ENCODE measurements at places on chromosomes 4 and X. TPM values are rescaled to one million over a fixed set of nuclear protein-coding genes. Genes with fewer than 3 reads are reported as not detected.

The ENPP6 gene
- total RNA-seq, result 2.0 TPM

The MAGEA2 gene
- not detected for total RNA-seq

The MAGEA1 gene
- total RNA-seq, result not detected

The ZNF157 gene
- total RNA-seq, result not detected

The NSUN7 gene
- 6.8 TPM for total RNA-seq

DNA sequence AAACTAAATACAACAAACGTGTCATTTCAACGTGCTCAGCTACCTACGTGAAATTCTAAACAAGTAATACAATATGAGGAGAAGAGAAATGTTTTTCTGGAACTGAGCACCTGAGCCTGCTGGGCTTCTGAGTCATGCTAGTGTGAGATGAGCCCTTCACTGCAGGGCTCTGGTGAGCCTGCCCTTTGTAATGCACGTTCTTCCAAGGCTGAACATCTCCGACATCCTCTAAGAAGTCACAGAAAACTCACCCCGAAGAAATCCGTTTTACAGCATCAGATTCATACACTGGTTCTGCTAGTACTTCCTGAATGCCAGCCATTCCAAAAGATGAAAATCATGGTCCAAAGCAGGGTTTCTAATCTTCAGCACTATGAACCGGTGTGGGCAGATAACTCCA, 157.1 kb downstream of the AMELX start:
- no peak for DNase-seq

DNA sequence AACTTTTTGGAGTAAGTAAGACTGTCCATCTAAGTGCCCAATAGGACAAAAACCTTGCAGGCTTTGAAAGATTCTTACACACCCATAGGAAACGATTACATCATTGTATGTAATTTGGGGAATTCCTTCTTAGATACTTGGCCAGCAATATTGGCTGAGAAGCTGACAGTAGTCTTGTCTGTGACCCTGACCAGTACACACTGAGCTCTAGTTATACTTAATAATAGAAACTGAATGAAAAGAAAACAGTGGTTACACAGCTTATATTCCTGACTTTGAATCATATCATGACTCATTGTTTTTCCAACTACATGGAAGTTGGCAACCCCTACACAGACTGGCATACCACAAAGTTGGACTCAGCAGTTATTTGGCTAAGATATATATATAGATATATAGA, 7.1 kb upstream of the TLR2 start:
- no peak for DNase-seq

DNA sequence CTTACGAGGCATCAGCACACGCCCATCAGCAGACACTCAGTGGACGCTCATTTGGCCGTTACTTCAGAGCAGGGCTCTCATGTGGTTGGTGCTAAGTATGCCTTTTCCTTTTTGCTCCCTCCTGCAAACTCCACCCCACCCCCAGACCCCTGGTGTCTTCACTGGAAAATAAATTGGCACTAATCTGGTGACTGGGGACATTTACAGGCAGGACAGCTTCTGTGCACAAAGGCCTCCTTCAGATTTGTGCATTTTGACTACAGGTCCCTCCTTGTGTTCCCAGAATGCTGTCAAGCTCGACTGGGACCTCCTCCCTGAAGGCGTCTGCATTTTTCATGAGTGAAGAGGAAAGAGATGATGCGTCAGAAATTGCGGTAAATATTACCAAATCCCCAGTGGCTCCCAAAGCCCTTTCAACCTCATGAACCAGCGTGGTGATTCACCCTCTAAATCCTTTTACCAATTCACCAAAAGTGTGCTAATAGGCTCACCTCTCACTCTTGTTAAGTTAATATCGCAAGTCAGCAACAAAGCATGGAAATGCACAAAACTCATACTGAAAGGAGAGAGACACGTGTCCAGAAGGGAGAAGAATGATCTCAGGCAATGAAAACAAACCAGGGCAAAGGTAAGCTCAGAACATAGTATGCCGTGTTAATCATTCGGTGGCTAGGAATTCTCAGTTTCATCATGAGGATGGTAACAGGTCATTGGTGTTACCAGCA, 119.0 kb downstream of the NKX6-1 start:
- no peak for DNase-seq

DNA sequence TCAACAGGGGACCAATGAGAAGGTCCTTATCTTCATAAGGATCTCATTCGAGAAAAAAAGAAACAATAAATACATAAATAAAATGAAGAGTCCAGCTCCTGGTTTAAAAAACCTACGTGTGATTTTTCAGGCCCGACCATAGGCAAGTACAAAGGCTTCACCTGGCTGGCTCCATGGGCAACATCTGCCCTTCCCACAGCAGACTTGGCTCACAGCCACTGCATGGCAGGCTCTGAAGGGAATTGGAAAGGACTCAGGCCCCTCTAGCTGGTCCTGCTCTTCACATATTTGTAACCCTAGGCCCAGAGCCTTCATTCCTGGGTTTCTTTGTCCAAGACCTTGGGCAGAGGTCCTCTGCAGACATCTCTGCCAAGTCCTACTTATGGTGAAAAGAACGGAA, 228.1 kb downstream of the QDPR start:
- DNase-seq, result no peak

- DNase-seq, result peak; percentile 32
These were observed at the start of gene ZNF630 for GRCh38 chrX:48071064-48071985. TSS of gene ZNF630 (minus strand) at chrX:48071640. CDS start at chrX:48066886, 4,754 bp downstream.

All from thoracic aorta (tissue), 2 donors.